CD8-positive, alpha-beta T cell (primary cell): ENCODE measurements at places on chromosomes 11 and 22.

- no peak for DNase-seq
Observed at GRCh38 chr22:25752615-25753214, 10.7 kb downstream of the MYO18B start.

GRCh38 chr22:30313527-30314363, 13.0 kb downstream of the TBC1D10A start:
- DNase-seq, result no peak

- no peak for DNase-seq
Observed at GRCh38 chr11:27387362-27387761, 24.3 kb upstream of the CCDC34 start.

GRCh38 chr11:92776676-92777075, 192.8 kb upstream of the MTNR1B start:
- no peak for DNase-seq

DNA sequence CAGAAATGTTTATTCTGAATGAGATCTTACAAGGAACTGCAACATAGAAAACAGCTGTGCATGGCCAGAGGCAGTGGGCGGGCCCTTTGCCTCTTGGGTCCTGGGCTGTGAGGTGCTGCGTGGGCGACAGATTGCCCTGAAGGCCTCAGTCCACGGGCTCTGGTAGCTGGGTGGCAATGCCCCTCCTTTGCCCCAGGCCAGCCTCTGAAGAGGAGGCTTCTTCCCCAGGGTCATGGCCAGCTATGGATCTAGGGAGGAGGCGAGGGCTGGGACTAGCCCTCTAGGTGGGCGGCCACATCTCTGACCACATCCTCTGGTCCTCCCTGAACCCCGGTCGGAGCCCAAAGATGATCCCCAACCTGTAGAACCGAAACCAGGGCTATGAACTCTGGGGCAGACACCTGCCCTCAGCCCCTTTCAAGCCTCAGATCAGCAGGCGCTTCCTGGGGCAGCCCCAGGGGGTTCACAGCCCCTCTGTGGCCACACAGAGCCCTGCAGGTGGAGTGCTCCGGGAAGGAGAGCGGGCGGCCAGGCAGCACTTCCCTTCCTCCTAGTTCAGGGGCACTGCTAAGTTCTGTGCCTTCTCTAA, 6.6 kb upstream of the CDC42BPG start:
- peak; percentile 35 for DNase-seq
